ENCODE measurements at places on chromosomes 3 and 15.

DNA sequence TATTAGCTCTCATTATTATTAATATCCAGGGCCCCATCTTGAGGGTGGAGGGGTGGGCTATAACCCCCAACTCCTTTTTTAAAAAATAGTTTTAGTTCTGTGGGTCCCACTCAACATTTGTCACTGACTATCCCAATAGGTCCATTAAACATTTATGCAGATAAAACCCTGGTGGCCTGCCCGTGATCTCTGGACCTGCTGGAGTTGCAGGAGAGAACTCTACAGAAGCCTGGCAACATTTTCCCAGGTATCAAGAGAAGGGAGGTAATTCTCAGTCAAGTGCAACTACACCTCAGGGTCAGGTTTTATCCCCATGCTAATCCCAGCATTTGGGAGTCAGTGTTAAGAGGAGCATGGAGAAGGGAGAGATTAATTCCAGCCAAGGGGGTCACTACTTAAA lies 264.4 kb upstream of the PROK2 start:
- DNase-seq = no peak

DNA sequence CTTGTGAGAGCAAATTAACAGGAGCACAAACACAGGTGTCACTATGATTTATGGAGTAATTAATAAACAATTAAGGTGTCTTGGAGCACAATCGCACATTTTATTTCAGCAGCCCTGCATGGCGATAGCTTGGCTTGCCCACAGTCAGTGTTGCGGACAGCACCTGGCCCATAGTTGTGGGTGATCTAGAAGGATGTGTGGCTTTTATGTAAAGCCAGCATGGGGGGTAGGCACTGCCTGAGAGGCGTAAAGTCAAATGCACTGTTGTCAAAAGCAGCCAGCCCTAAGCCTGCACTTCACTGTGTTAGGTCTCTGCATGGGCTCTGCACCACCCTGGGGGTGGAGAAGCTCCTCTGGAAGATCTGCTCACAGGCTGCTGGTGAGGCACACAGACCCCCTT lies 177.4 kb upstream of the PPP2R3A start:
- DNase-seq = no peak

DNA sequence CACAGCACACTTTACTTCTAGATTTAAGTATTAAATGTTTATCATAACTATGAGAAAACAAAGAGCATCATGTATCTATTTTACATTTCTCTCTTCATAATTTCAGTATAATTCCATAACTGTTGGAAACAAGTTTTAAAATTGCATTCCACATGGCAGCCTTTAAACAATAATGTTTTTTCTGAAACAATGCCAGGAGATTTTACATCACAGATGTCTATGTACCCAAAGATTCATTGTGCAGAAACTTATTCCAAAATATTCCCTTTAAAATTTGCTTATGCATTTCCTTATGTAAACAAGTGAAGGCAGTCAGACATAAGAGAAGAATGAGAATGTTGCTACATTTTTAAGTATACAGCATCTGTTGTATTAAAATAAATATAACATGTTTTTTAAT lies 324.9 kb upstream of the COL8A1 start:
- no peak for DNase-seq

GRCh38 chr15:39079296-39079847 lies 501.5 kb upstream of the THBS1 start:
- no peak for DNase-seq

GRCh38 chr3:43285644-43286043 lies 696 bp upstream of the SNRK start:
- DNase-seq = no peak

DNA sequence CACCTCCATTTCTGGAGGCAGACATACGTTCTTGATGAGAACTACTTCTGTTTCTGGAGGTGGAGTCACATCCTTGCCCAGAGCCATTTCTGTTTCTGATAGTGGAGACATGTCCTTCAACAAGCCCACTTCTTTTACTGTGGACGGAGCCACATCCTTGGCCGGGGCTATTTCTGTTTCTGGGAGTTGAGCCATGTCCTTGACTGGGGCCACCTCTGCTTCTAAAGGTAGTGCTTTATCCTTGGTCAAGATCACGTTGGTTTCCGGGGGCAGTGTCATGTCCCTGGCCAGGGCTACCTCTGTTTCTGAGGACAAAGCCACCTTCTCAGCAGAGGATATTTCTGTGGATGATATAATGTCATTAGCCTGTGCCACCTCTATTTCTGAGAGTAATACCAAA lies 100.0 kb downstream of the MAP4 start:
- no peak for DNase-seq

GRCh38 chr3:61443886-61444285 lies 117.5 kb upstream of the PTPRG start:
- DNase-seq = no peak

- no peak for DNase-seq
These were observed 8.8 kb downstream of the PRICKLE2 start for GRCh38 chr3:64216274-64217147.

DNA sequence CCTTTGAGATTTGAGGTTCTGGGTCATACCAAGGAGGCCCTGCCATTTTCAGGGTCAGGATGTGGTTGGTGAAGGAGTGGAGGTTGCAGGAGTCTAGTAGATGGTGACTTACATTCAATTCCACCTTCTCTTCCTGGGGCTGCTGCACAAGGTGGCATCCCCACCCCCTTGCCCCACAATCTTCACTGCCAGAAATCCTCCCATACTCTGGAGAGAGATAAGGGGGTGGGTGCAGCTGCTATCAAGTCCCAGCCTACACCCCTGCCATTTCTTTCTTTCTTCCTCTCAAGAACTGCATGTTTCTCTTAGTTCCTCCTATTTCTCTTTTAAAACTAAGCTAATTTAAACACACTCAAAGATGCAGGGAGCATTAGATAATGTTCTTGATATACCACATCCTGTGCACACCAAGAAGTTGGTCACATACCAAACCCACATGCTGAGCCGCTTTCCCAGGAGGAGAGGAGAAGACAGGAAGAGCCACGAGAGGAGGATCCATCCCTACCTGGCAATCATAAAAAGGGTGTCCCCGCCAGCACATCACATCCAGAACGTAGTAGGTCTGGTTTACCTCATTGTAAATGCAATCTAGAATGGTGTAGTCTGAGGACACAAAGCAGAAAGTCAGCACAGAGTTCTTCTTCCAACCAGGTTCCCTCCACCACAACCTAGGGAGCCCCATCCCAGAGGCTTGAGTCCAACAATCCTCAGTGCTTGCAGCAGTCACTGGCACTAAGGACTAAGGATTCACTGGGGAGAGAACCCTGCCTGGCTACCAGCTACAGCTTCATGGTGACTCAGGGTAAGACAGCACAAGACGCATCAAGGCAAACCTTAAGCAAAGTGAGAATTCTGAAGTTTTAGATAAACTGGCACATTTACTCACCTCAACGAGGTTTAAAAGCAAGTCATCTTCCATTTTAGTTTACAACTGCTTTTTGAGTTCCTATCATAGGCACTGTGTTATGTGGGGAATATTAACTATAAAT lies 18.5 kb downstream of the SNUPN start:
- DNase-seq = no peak

GRCh38 chr3:172582712-172583111 lies 59.5 kb upstream of the TNFSF10 start:
- no peak for DNase-seq

DNA sequence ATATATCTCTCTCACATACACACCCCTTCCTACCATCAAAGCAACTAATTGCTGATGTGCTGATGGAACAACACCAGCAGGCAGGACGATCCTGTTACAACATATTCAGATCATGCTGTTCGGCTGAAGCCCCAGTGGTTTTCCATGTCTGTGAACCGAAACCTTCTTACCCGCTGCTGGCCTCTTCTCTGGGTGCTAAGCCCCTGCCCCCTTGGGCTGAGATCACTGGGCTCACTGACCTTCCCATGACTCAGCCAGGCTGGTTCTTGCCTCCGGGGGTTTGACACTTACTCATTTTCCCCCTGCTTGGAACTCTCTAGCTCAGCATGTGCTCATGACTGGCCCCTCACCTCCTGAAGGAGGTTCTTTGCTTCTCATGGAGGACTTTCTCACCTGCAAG lies 122.0 kb upstream of the RGMA start:
- DNase-seq = no peak

DNA sequence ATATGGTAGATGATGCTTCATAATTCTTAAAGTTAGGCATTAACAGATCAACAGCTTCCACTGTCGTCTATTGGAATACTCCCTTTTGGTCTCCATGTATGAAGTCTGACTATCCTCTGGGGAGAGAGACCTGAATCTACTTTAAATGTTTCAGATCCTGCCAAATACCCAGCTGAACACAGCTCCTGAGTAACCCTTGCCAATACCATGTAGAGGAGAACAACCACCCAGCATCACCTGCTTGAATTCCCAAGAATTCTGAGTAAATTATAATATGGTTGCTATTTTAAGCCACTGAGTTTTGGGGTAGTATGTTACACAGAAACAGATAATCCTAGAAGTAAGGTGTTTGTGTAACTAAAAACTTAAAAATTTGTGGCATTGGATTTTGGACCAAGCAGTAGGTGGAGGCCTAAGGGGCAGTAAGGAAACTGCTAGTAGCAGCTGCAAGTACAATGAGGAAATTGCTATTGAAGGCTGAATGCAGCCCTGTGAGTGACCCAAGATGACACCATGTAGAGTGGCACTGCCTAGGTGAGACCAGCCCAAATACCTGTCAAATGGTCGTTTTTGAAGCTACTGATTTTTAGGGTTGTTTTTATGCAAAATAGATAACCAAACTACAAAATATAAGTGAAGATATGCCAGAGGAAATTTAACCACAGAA lies 30.9 kb downstream of the NRG4 start:
- DNase-seq = no peak

DNA sequence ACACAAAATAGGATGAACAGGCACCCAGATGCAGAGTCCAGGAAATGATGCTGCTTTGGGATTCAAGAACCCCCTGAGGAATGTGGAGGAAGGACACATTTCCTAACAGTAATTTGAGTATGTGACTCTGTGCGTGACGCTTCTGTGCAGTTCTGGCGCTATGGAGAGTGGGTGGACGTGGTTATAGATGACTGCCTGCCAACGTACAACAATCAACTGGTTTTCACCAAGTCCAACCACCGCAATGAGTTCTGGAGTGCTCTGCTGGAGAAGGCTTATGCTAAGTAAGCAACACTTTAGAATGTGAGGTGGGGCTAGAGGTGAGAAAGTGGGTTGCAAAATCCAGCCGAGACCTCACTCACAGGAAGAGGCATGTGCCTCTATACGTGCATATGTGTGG lies 28.3 kb downstream of the CAPN3 start:
- DNase-seq = no peak

DNA sequence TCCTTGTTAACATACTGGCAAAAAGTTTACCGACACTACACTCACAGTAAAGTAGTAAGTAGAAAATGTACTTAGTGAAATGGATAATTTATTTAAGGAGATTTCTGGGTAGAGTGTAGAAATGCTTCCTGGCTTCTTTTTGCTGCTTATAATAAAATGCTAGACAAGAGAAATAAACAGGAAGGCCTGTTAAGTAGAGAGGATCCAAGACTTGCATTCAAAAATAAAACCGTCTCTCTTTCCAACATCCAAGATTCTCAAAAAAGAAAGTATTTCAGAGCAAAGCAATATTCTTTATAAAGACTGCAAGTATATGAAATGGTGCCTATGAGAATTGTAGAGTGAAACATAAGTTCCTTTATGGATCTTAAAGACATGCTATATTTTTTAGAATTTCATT lies 77.0 kb upstream of the CNTN6 start:
- DNase-seq = no peak

DNA sequence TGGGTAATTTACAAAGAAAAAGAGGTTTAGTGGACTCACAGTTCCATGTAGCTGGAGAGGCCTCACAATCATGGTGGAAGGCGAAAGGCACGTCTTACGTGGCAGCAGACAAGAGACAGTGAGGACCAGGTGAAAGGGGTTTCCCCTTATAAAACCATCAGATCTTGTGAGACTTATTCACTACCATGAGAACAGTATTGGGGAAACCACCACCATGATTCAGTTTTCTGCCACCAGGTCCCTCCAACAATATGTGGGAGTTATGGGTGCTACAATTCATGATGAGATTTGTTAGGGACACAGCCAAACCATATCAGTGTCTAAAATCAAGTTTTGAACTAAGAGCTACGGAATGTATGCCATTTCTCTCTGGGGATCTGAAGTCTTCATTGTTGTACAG lies 354.8 kb upstream of the C2CD4B start:
- no peak for DNase-seq

GRCh38 chr15:51267051-51267702 lies 71.2 kb downstream of the CYP19A1 start:
- DNase-seq = no peak

DNA sequence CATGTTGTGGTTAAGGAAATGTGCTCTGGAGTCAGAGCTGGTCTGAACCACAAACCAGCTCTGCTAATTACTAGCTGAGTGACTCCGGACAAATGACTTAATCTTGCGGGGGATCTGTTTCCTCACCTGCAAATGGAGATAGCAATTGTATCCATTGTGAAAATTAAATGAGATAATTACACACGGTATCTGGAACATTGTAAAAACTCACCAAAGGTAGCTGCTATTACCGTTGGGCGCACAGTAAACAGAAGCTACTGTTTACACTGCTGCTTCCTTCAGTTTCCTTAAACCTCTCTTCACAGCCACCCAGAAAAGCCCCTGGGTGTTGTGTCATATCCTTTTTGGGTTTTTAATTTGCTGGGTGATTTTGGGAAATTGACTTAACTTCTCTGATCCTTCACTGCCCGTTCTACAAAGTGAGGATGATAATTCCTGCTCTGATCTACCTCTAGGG lies 107.8 kb downstream of the MEGF11 start:
- no peak for DNase-seq

DNA sequence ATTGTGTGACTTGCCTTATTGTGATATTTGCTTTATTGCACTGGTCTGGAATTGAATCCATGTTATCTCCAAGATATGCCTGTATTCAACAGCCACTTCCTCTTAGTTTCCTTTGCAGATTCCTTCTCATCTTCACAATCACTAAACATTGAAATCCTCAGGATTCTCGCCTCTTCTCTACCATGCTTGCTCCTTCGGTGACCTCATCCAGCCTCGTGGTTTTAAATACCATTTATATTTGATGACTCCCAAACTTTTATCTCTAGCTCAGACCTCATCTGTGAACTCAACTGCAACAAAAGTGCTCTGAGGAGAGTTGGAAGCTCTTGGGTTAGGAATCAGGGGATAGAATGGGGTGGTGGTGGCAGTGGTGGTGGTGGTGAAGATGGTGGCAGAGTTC lies 19.9 kb downstream of the POLR2M start:
- DNase-seq = no peak

Data from left cardiac atrium (tissue), 4 donors.